ENCODE measurements at places on chromosomes 3 and 15. TPM values are rescaled to one million over a fixed set of nuclear protein-coding genes. Genes with fewer than 3 reads are reported as not detected.

FBXL22 gene
- 52.7 TPM for total RNA-seq

- peaks cover under 1% of the 10 kb centered on the region for H3K4me1 ChIP-seq
- DNase-seq, result no peak
- H3K36me3 ChIP-seq, result peaks cover 96% of the 10 kb centered on the region
These were observed 5.3 kb upstream of the CPNE9 start for GRCh38 chr3:9698293-9698692.

DNA sequence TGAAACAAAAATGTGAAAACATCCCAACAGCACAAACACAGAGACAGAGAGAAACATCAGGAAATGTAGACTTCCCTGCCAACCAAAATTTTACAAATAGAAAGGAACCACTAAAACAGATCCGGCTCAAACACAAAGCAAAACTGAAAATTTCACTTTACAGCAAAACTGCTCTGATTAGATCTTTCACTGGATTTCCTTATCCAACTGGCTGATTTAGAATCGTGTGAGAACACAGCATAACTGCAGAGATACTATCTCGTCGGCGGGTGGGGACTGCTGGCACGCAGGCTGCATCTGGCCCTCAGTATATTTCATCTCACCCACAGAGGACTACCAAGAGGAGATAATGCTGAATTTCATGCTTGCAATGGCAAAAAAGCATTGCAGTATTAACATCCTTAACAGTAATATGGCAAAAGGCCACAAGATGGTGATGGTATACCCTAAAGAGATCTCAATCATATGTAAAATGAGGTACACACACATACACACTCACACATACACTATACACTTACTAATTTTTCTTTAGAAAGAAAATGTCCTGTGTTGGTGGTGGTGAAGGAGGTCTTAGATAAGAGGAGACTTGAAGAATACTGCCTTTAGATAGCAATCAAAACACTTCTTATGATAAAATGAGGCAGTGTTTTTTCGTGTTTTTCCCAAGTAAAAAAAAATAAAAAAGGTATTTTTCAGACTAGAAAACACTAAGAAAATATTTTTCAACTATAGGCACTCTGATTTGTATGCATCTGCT lies 10.6 kb upstream of the LEO1 start:
- peaks cover 10% of the 10 kb centered on the region for H3K4me1 ChIP-seq
- H3K27me3 ChIP-seq, result no peaks in the 10 kb centered on the region
- no peaks in the 10 kb centered on the region for H3K36me3 ChIP-seq
- no peak for DNase-seq
- peak overlapping the region; percentile 29 for H3K4me3 ChIP-seq

RLBP1 gene
- not detected for total RNA-seq

SMCO1 gene
- not detected for total RNA-seq

GRCh38 chr3:10443272-10444109 lies 61.9 kb downstream of the ATP2B2 start:
- H3K36me3 ChIP-seq, result no peaks in the 10 kb centered on the region
- no peak for DNase-seq
- no peak overlapping the region for H3K27ac ChIP-seq
- no peaks in the 10 kb centered on the region for H3K4me1 ChIP-seq
- H3K27me3 ChIP-seq, result no peaks in the 10 kb centered on the region

SCG5 gene
- 3.2 TPM for total RNA-seq

SLC28A1 gene
- not detected for total RNA-seq

DNA sequence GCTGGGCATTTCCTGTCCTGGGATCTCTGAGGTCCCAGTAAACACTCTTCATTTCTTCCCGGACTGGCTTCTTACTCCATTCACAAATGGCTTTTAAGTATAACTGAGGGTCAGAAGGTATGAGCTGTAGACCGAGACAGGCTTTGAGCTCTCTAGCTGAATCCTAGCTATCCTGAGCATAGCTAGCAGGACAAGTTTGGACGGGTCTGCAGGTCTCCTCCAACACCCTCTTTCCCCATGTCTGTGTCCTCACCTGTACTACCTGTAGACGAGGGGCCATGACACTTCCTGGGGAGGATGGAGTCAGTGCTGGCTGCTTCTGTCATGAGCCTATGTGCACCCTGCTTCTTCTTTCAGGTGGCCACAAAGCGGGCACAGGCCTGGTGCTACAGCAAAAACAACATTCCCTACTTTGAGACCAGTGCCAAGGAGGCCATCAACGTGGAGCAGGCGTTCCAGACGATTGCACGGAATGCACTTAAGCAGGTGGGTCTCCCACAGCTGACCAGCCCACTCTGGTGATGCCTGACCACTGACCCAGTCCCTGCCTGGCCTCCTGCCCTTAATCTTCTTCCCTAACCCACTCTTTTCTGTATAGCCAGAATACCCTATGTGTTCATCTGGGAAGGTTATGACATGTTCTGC lies 72.1 kb upstream of the ACAD9 start:
- no peak overlapping the region for H3K4me3 ChIP-seq
- H3K27ac ChIP-seq, result no peak overlapping the region
- no peak for DNase-seq
- peaks cover 59% of the 10 kb centered on the region for H3K4me1 ChIP-seq
- no peaks in the 10 kb centered on the region for H3K27me3 ChIP-seq

DNA sequence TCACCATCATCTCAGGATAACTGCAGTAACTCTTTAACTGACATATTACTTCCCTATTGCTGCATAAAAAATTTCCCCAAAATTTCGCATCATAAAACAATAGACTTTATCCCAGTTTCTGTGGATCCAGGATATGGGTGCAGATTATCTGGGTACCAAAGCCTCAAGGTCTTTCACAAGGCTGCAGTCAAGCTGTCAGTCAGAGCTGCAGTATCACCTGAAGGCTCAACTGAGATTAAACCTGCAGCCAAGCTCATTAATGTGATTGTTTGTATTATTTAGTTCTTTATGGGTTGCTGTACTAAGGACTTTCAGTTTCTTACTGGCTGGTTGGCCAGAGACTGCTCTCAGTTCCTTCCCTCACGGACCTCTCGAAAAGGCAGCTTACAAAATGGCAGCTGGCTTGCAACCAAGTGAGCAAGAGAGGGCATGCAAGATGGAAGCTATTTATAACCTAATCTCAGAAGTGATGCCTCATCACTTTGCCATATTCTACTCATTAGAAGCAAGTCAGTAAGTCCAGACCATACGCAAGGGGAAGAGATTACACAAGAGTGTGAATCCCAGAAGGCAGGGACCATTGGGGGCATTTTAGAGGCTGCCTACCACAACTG lies 54.9 kb downstream of the DCUN1D1 start:
- DNase-seq, result no peak
- H3K4me1 ChIP-seq, result no peaks in the 10 kb centered on the region
- H3K27ac ChIP-seq, result no peak overlapping the region
- no peaks in the 10 kb centered on the region for H3K27me3 ChIP-seq
- no peaks in the 10 kb centered on the region for H3K36me3 ChIP-seq

DNA sequence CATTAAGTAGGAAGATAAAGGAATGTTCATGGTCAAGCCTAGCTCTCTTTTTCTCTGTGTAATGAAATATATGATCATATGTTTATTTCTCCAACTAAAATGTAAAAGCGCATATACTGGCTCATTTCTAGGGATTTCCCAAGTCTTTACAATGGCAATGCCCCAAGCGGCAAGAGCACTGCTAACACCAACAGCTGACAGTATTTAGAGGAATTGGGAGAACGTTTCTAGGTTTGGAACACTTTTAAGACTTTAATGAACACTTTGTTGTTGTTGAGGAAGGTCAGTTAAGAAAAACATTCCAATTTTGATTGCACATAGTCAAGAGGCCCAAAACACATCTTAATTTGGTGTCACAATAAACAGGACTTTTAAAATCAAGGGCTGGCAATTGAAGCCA lies 132.7 kb downstream of the ATP8B4 start:
- H3K4me1 ChIP-seq, result peaks cover 24% of the 10 kb centered on the region
- H3K27ac ChIP-seq, result no peak overlapping the region
- DNase-seq, result no peak

DNA sequence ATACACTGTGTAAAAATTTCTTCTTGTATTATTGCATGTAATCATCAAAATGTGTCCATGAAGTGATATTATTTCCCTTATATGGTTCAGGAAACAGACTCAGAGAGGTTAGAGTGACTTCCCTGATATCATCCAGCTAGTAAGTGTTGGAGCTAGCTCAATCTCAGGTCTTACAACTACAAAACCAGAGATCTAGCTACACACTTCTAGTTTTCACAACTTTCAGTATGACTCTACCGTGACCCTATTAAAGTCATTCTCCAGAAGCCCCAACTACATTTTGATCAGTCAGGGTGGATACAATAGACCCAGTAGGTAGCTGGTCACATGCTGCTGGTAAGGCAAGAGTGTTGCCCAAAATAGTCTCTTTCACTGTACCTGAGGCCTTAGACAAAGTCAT lies 165.3 kb downstream of the GOLIM4 start:
- H3K36me3 ChIP-seq, result no peaks in the 10 kb centered on the region
- no peaks in the 10 kb centered on the region for H3K27me3 ChIP-seq
- H3K27ac ChIP-seq, result no peak overlapping the region
- DNase-seq, result no peak
- H3K4me1 ChIP-seq, result peaks cover 10% of the 10 kb centered on the region
- H3K4me3 ChIP-seq, result no peak overlapping the region

GRCh38 chr3:184631472-184631861 lies 69.9 kb downstream of the EPHB3 start:
- H3K4me1 ChIP-seq, result no peaks in the 10 kb centered on the region
- DNase-seq, result no peak
- H3K4me3 ChIP-seq, result no peak overlapping the region
- no peaks in the 10 kb centered on the region for H3K36me3 ChIP-seq
- peaks cover 14% of the 10 kb centered on the region for H3K27me3 ChIP-seq

DNA sequence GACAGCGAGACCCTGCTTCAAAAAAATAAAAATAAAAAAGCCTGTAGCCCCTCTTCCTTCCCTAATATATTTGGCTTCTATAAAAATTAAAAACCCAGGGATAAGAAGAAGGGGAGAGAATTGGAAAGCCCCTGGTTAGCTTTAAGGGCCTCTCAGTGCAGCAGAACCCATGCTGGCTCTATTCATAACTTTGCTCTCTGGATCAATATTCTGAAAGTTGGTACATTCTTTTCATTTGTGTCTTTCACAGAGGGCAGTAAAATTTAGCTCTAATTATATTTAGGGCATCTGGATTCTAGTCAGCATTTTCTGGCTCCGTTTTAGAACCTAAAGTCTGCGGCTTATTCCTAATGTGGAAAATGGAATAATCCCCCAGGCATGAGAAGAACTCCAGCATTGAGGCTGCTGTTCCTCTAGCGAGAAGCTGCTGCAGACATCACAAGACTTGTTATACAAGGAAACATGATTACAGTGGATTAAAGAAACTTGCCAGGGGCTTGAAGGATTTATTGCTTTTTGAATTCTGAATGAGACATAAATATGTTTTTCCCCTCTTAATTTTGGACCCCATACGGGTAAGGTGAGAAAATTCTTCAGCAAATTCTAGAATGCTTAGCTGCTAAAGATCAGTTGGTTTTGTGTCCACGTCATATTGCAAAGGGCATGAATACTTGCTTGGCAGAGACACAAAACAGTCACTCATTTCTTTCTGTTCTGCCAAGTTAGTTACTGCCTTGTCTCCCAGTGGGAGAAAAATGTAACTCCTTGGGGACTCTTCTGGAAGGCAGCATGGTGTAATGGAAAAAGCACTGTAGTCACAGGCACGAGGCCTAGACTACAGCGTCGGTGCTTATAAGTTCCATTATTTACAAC lies 177.7 kb downstream of the VGLL4 start:
- H3K4me1 ChIP-seq, result peaks cover 37% of the 10 kb centered on the region
- peak overlapping the region; percentile 88 for H3K27ac ChIP-seq
- no peaks in the 10 kb centered on the region for H3K27me3 ChIP-seq
- no peak overlapping the region for H3K4me3 ChIP-seq

- H3K27me3 ChIP-seq, result no peaks in the 10 kb centered on the region
- no peaks in the 10 kb centered on the region for H3K36me3 ChIP-seq
- H3K4me1 ChIP-seq, result no peaks in the 10 kb centered on the region
- H3K27ac ChIP-seq, result no peak overlapping the region
- DNase-seq, result no peak
These were observed 61.6 kb downstream of the TPRG1 start for GRCh38 chr3:189233225-189233858.

Data from esophagus muscularis mucosa (tissue), 4 donors.